ENCODE measurements at places on chromosomes 5 and 9.
A peak's percentile ranks its signal among the peaks of the same experiment; 100 is the strongest.

DNA sequence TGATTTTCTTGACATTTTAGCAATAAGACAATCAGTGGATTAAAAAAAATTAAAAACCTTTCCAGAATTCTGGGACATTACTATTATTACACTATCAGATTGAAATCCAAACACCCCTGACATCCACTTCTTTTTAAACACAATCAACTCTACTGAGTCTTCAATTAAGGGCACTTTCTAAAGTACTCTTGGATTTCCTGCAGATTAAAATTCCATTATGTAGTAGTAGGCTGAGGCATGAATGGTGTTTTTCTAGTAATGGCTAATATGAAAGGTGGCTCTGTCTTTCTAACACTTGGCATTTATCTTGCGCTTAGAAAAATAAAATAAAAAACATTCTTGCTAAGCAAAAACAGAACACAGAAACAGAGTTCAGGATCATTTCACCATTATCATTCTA, 107.8 kb downstream of the OXCT1 start:
- peak; percentile 44 for DNase-seq

GRCh38 chr5:148482697-148483462, 99.1 kb downstream of the FBXO38 start:
- peak; percentile 77 for DNase-seq

DNA sequence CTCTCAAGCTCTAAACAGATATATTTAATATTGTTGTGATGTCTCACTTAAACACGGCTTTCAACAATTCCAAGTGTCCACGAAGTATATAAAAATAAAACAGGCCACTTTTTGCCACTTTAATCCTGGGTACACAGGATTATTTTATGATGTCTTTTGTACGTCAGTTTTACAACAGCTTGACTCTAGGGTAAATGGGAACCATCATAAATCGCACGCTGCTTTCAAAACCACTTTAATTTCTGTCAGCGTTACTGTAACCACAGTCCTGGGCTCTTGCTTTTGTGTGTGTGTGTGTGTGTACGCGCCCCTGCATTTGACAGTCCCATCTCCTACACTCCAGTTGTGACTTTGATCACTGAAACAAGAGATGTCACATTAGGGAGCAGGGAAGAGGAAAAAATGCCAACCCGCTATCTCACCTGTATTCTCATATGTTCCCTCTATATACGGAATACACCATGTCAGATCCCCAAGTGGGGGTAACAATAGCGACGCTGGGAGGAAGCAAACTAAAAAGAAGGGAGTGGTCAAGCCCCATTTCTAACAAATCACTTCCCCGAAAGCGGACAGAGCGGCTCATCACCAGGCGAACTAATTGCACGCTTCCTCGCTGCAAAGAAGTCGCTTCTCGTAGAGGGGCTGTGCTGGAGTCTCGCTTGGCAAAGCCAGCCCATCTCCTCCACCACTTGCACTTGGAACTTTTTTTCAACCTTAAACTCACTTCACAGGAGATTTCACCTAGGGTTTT, 1.2 kb downstream of the BNC2 start:
- DNase-seq: peak; percentile 75

DNA sequence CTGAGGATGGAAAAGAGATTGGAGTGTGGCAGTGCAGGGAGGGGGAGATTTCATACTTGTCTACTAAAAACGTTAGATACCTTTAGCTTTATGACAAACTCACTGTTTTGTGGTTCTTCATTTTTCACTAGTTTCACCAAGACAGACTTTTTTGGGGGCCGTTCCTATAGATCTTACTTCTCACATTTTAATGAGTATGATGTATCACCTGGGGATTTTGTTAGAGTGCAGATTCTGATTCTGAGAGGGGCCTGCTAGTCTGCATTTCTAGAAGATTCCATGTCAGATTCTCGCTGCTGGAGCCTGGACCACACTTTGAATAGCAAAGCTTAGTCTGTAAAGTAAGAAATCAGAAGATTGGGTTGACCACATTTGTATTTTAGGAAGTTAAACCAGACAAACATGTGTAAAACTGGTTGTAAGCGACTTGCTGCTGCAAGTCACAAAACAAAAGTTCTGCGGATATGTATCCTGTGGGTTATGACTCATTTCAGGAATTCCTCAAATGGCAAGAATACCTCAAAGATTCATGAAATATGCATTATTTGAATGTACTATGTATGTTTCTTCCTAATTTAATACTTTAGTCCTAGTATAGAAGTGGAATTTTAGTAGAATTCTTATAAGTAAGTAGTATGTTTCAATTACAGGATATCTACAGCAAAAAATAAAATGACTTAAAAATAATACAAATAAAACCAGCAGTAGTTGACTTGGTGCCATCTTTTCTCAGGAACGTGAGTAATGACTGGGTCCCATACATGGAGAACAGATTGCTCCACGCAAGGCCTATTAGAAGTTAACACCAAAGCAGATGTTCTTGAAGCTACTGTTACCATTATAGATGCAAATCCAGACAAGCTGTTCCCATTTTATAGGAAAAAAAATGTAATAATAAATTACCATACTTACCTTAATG, 27.8 kb downstream of the NFIL3 start:
- no peak for DNase-seq

GRCh38 chr5:171858303-171858702, 72.7 kb downstream of the SMIM23 start:
- no peak for DNase-seq

DNA sequence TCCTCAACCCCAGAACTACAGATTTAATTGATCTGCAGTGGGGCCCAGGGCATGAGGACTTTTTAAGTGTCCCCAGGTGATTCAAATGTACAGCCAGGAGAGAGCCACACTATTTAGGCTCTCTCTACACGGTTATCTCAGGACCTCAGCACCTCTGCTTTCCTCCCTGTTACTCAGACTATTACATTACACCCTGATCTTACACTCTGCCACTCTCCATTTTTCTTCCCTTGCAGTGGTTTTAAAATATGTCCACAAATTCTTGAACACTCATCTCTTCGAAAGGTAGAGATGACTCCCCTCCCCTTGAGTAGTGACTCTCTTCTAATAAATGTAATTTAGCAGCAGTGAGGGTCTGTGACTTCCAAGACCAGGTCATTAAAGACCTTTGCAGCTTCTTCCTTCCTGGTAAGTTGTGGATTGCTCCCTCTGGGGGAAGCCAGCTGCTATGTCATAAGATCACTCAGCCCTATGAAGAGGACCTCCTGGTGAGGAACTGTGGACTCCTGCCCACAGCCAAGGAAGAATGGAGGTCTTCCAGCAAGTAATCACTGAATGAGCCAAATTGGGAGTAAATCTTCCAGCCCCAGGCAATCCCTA, 87.5 kb upstream of the SSBP2 start:
- peak; percentile 46 for DNase-seq

DNA sequence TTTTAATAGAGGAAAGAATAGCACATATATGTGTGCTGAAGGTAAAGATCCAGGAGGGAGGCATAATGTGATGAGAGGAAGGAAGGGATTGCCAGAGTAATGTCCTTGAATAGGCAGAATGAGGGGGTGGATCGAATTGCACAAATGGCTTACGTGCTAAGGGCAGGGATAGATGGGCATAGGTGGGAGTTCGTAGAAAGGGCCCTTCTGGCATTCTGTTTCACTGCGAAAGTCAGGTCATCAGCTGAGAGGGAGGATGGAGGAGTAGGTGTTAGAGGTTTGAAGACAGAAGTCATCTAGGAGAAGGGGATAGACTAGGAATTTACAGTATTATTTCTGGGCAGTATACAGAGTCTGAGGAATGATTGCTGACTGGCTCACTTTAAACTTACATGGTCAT, 32.1 kb downstream of the CNOT6 start:
- DNase-seq: no peak

- no peak for DNase-seq
Observed at GRCh38 chr5:76930083-76930482, 22.8 kb upstream of the CRHBP start.

DNA sequence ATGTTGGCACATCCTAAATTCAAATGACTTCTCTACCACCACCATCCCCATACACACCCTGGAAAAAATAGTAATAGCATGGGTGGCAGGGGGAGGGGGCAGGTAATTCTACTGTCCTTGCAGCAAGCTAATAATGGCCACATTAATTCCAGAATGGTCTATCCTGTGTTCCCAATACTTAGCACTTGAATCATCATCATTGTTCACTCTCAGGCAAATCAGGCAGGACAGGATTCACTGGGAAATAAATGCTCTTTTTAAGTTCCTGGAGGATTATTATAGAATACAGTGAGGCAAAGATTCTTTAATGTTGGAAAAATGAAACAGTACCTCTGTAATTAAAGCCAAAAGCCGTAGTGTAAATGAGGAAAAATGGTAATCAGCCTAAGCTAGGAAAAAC, 254.5 kb downstream of the ARRDC3 start:
- no peak for DNase-seq

GRCh38 chr9:138112791-138113600, 235.4 kb downstream of the CACNA1B start:
- no peak for DNase-seq

DNA sequence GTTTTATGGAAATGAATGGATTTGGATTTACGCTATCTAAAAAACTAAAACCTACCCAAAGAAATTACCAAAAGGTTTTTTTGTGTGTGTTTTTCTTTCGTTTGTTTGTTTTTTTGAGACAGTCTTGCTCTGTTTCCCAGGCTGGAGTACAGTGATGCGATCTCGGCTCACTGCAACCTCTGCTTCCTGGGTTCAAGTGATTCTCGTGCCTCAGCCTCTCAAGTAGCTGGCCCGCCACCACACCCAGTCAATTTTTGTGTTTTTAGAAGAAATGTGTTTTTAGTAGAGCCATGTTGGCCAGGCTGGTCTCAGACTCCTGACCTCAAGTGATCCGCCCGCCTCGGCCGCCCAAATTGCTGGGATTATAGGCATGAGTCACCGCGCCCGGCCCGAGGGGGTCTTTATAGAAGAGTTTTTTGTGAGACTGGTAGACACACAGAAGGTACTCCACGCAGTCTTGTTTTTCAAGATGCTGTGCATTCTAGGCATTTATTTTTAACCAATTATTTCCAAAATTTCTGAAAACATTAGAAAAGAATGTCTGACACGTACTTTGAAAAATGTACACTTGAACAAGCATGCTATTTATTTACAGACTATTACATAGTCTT, 75.7 kb downstream of the NR6A1 start:
- peak; percentile 88 for DNase-seq

GRCh38 chr9:18890372-18890771, 142.6 kb downstream of the SAXO1 start:
- peak; percentile 14 for DNase-seq

DNA sequence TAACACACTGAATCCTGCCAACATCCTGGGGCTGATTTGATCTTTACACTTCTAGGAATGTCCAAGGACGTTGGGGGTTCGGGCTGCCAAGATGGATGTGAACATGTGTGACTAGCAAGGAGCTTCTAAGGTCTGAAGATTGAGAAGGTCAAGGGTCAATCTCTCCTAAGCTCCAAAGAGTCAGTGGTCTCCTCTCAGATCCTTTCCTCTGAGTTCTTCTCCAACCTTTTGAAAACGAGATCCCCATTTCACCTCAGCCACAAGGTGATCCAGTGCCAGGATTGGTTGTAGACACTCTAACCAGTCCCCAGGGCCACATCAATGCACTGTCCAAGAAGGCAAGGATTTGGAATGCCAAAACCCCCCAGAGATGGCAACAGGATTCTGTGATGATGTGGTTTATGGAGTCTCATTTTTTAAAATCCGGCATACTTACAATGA, 266.8 kb downstream of the NDUFS4 start:
- DNase-seq: no peak

DNA sequence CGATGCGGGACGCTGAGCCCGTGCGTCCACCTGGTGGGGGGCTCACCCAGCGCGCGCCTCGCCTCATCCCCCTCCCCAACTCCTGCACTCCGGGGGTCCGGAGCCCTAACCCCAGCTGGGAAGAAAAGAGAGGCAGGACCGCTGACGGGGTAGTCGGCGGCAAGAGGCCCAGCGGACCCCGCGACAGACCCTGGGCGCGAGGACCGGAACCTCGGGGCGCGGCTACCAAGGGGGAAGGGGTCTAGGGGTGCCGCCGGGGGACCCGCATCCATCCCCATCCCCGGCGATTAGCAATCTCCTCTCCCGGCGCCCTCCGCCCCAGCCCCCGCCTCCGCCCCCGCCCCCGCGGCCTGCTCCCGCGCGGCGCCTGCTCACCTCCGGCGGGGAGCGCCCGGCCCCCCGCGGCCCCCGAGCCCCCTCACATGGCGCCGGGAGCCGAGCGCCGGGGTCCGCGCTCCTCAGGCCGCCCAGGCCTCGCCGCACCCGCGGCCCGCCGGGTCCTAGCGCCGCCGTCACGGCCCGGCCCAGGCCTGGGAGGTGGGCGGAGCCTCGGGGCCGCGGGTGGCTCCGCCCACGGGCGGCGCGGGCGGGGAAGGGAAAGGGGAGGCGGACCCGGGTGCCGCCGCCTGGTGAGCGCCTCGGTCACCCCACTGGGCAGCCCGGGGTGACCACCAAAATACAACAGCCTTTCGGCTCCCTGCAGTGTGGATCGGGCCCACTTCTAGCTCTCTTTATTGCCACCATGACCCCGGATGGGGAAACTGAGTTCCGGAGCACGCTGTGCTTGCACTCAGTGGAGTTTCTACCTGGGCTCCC, at the start of gene ST6GALNAC6:
ST6GALNAC6 (minus strand) TSS at position 476 of the 816 bp plus-strand sequence. CDS start 1,622 bp downstream, outside the sequence.
- peak; percentile 76 for DNase-seq

GRCh38 chr5:81542242-81542641, 148.3 kb upstream of the ACOT12 start:
- DNase-seq: no peak

DNA sequence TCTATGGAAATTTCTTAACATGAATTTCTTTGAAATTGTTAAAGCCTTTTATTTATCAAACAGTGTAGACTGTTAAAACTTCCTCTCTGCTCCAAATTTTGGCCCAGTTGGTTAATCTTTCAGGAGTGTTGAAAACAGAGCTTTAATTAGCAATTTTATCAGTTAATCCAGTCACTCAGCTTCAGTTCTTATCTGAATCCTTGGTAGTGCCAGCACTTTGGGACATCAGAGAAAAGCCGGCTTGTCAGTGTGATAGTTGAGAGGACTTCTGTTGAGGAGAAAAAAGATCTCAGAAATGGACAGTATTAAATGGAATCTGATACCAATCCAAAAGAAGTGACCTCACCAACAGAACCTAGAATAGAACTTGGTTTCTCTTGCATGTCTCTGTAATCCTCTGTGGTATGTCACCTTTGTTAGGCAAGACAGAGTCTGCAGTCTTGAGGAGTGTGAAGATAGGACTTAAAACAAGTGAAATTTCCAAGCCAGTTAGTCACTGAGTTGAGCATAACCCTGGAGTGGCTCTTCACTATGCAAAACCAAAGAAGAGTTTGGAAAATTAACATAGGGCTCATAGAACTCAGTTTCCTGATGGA, 251.8 kb downstream of the NNT start:
- no peak for DNase-seq
